ENCODE measurements at places on chromosomes 7 and 10.
A peak's percentile ranks its signal among the peaks of the same experiment; 100 is the strongest.

GRCh38 chr10:84845628-84846261 is 517.4 kb downstream of the CCSER2 start:
- DNase-seq: no peak

DNA sequence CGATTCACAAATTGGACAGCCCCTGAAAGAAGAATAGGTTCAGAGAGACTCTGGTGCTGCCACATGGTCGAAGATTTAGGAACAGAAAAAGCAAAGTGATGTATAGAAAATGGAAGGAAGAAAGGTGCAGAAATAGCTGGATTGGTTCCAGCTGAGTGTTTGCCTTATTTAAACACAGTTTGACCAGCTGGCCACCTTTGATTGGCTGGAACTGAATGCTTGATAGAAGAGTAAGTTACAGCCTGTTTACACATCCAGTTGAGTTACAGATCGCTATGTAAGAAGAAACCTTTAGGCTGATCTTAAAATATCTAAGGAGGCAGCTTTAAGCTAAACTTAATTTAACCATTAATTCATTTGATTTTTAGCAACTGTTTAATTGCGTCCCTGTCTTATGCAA is 40.3 kb upstream of the KAT6B start:
- DNase-seq: no peak

DNA sequence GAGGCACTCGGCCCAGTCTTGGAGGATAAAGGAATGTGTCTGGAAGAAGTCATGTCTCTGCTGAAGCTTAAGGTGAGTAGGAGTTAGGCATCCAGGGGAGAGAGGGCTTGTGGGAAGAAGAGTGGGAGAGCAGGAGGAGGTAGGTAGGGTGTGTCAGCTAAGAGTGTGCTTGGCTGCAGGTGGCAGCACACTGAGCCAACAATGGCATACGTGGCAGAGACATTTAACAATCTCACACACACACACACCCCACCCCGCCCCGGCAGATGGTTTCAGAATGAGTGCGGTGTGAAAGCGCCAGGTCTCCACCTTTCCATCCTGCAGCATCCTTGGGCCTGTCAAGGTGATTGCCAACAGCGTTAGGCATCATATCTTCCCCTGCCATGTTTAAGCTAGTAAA is 11.2 kb upstream of the ARPC1A start:
- no peak for DNase-seq

GRCh38 chr7:12549106-12549505 is 21.4 kb upstream of the SCIN start:
- peak; percentile 74 for DNase-seq

GRCh38 chr10:128377988-128378387 is 251.8 kb upstream of the MKI67 start:
- no peak for DNase-seq

- no peak for DNase-seq
These were observed 207.2 kb downstream of the SKAP2 start for GRCh38 chr7:26657206-26657641.

- no peak for DNase-seq
These were observed 94.5 kb downstream of the SEC61G start for GRCh38 chr7:54664235-54665228.

DNA sequence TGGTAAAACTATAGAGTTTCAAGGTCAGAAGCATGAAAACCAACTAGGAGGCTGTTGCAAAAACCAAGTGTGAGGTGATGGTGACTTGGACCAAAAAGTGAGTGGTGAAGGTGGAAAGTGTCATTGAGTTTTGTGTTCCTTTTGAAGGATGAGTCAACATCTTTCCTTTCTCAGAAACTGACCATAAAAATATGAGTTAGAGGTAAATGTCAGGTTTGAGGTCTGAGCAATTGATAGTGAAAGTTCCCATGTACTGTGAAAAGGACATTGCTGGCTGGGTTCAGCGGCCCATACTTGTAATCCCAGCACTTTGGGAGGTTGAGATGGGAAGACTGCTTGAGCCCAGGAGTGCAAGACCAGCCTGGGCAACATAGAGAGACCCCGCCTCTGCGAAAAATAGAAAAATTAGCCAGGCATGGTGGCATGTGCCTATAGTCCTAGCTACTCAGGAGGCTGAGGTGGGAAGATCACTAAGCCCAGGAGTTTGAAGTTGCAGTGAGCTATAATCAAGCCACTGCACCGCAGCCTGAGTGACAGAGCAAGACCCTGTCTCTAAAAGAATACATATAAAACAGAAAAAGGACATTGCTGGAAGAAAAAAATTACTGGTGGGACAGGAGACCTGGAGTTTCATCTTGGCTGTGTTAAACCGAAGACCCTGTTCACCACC is 89.3 kb upstream of the ARID5B start:
- DNase-seq: no peak

- DNase-seq: no peak
These were observed 31.2 kb downstream of the ABLIM1 start for GRCh38 chr10:114626841-114627240.

GRCh38 chr7:158074896-158075632 is 512.6 kb downstream of the PTPRN2 start:
- no peak for DNase-seq

DNA sequence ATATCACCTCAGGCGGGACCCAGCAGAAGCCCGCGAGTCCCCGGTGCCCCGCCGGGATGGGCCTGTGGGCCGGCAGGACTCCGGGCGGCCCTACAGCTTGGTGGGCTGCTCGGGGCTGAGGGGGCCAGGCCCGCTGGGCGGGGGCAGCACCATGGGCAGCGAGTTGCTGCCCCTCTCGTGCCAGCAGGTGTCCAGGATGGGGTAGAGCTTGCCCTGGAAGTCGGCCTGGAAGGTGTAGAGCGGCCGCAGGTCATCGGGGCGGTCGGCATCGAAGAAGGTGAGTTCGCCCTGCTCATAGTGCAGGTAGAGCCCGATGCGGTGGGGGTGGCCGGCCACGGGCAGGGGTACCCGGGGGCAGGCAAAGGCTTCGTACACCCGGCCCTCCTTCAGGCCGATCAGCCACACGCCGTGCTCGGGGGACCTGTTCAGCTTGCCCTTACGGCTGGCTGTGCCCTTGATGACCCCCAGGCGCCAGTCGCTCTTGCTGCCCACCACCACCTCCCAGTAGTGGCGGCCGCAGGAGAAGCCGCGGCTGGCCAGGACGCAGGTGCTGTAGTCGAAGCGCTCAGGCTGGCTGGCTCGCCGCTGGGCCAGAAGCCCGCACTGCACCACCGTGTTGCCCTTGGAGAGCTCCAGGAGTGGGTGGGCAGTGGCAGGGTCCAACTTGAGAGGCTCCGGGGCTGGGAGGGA is 4.3 kb upstream of the NSUN5 start:
- no peak for DNase-seq

DNA sequence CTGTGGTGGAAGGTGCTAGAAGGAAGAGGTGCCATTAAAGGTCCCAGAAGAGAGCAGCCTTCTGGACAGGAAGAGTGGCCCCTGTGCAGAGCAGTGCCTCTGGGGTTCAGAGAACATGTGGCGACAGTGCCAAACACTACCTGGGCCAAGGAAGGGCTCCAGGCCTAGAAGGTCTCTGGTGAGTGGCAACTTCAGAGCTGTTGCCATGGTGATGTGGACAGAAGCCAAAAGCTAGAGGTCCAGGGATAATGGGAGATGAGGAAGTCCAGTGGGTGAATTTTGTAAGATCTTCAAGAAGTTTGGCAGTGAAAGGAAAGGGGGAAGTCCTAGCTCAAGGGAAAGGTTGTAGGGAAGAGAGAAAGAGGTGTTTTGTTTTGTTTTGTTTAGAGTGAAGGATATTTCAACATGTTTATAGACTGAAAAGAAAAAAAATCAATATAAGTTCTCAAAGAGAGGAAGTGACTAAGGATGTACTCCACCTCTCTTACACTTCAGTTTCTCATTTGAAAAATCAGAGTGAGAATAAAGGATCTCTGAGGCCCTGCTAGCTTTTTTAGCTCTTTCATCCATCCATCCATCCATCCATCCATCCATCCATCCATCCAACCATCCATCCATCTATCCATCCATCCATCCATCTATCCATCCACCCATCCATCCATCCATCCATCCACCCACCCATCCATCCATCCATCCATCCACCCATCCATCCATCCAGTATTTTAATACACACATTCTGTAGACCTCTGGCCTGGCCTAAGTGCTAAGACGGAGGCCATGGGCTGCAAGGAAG is 77.1 kb upstream of the DUSP5 start:
- peak; percentile 67 for DNase-seq

DNA sequence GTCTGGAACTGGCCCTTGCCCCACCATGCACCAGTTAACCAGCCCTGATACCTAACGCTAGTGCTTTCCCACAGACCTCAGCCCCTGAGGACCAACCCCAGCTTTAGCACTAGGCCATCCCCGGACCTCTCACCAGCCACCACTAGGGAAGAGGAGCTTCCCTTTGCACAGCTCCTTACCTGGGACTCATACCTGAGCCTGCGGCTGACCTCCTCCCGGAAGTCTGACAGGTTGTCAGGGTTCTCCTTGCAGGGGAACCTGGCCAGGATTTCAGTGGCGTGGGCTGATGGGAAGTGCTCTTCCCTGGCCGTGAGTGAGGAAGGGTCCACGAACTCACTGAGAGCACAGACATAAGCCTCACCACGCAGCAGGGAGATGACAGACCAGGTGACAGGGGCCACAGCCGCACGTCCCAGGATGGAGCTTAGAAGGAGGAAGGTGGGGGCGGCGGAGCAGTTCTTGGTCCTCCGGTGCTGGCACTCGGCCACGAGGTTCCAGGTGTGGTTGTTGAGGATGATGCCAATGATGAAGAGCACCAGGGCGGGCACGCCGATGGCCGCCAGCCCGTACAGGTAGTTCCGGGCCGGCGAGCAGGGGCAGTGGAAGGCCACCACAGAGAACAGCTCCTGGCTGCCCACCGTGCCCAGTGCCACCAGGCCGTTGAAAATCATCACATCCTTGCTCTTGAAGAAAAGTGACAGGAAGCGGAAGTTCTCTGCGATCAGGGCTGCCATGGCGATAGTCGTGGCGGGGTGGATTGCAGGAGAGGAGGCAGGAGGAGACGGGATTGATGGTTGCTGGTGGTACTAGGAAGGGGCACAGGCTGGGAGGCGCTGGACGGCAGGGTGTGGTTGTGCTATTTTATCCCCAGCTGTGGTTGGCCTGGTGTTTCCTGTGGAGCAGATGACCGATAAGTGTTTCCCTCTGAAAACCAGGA is 2.7 kb downstream of the CALHM2 start:
- DNase-seq: no peak

DNA sequence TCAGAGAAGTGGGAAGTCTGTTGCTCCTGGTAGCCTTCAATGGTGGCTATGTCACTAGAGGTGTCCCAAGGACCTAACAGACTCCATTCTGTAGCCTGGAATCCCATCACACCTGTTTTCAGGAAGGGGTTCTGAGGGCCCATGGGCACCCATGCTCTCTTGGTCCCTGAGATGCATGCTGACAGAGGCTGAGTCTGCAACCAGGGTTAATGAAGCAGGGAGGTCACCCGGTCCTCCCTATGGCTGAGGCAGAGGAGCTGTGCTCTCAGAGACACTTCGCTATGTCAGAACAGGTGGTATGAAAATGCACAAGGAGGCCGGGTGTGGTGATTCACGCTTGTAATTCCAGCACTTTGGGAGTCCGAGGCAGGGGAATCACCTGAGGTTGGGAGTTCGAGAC is 452.1 kb downstream of the TCERG1L start:
- no peak for DNase-seq

GRCh38 chr7:81210137-81211064 is 291.6 kb upstream of the SEMA3C start:
- DNase-seq: no peak

- DNase-seq: no peak
These were observed 42.7 kb downstream of the BICC1 start for GRCh38 chr10:58555170-58555929.

GRCh38 chr10:98825741-98826140 is 379.0 kb upstream of the HPS1 start:
- no peak for DNase-seq

DNA sequence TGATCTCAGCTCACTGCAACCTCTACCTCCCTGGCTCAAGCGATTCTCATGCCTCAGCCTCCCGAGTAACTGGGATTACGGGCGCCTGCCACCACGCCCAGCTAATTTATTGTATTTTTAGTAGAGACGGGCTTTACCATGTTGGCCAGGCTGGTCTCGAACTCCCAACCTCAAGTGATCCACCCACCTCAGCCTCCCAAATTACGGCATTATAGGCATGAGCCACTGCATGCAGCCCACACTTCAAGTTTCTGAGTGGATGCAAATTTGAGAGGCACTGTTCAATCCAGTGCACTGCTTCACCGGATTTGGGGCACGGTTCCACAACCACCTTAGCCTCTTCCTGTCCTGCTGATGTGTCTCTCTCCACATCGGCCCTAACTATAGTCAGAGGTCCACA is 16.5 kb downstream of the CNPY1 start:
- no peak for DNase-seq

DNA sequence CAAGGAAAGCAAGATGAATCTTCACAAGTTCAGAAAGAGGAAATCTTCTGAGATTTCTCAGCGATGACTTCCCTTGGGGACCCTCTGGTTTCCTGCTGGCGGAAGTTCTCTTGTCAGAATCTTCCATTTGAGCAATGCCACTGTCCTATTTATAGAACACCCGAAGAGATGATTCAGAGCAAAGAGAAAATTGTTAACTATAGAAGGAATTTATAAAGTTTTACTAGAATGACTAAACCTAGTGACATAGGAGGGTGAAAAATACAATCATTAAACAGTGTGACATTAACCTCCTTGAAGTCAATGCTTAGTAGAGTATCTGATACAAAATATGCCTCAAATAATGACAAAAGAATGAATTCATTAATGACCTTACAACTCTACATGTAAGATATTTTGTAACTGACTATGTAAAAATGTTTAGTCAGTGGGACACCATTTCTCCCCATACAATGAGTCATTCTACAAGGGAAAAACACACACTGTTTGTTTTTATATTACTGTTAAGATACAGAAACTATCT is 206.5 kb upstream of the CNTNAP2 start:
- DNase-seq: peak; percentile 11

- no peak for DNase-seq
These were observed 2.5 kb downstream of the VSTM4 start for GRCh38 chr10:49112851-49113250.

DNA sequence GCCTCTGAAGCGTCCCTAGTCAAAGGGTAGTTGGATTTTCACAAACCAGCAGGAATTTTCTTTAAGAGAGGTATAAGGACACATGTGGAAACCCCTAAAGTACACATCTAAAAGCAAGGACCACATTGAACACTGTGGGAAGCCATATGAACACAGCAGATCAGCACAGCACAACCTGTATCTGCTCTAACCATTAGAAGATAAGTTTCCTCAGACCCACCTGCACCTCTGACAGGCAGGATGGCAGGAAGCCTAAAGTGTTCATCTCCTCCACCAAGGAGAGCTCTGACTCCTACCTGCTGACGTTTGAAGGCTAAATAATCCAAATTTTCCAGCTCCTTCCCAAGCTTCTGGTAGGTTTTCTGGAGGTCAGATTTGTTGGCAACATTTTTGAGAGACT is 174.4 kb downstream of the CTNNA3 start:
- no peak for DNase-seq

- DNase-seq: no peak
These were observed 243.6 kb downstream of the TWIST1 start for GRCh38 chr7:18873734-18874336.

Data from suppressor macrophage treated with lipopolysaccharide for 1 hour (primary cell).